ENCODE measurements at places on chromosomes 16 and 17.

- no peak for DNase-seq
Measured at GRCh38 chr16:56771558-56772279, 41.8 kb downstream of the NUP93 start.

DNA sequence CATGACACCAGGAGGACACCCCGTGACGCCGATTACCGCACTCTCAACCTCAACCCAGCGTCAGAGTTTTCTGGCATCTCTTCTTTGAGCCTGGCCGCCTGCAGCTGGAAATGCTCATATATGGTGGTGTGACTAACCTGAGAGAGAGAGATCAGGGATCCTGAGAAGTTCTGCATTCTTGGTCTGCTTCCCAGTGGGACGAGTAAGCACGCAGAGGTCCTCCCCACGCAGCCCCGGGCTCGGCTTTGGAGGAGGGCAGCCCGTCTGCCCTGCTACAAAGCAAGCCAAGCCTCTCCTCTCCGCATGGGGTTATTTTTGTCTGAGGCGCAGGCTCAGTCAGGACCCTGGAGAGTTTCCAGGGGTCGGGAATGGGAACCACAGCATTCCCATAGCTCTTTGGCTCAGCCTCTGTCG, 16.5 kb downstream of the CRISPLD2 start:
- DNase-seq, result no peak

- DNase-seq, result no peak
Measured at GRCh38 chr17:74565126-74565525, 2.2 kb downstream of the CD300H start.

GRCh38 chr16:68335175-68335574, 24.4 kb downstream of the PRMT7 start:
- DNase-seq, result no peak

DNA sequence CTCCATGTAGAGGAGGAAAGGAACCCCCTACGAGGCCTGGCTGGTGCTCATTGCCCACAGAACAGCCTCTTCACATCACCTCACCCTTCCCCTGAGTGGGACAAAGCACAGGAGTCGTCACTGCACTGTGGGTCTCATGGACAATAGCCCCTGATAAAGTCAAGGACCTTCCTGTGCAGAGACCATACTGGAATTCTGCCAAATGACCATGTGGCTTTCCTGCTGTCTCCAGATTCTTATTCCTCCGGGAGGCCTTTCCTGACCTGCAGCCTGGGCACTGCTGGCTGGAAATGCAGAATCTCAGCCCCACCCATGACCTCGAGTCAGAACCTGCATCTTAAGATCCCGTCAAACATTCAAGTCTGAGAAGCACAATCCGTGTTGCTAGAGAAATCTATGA, 60.5 kb upstream of the ERN1 start:
- no peak for DNase-seq

DNA sequence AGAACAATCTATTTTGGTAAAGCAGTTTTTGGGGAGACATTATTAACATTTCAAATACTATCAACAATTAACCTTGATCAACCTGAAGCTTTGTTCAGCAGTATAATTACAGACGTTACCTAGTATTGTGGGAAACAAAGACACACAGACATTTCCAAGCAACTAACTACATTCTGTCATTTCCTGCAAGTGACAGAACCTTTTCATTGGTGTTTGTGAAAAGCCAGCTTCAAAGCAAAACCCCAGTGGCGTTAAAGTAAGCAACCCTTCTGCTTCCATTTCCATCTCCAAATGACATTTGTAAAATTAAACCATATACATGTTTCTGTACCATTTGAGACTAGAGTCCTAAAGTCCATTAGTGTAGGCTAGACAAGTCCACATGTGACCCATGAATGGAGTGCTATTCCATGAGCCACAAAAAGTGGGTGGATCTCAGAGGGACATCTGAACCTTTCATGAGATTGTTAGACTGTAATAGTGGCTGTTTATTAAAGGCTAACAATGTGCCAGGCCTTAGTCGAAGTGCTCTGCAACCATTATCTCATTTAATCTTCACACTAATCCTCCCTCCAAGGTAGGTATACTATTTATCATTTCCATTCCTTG, 101.2 kb downstream of the SSH2 start:
- DNase-seq, result no peak

DNA sequence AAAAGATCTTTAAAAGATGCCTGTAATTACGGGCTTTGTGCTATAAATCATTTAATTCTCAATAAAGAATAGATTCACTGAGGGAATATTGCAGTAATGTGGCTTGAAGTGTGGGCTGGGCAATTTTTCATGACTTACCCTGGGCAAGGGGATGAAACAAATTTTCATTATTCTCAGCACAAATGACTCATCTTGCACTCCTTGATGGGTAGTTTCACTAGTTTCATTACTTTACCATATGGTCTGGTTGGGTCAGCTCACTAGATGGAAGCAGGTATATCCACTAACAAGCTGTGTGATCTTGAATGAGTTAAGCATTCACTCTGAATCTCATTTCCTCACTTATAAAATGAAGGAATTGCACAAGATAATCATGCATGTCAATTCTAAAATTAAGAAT, 234.3 kb downstream of the ABCC12 start:
- no peak for DNase-seq
